ENCODE measurements at places on chromosomes 1 and 21. TPM values are rescaled to one million over a fixed set of nuclear protein-coding genes. Genes with fewer than 3 reads are reported as not detected.

The CDK18 gene
- 0.55 TPM for total RNA-seq

The TNFSF18 gene
- not detected for total RNA-seq

The SLC44A3 gene
- total RNA-seq = 1.4 TPM

The KIF21B gene
- total RNA-seq = under 0.01 TPM

The TTC34 gene
- under 0.01 TPM for total RNA-seq

The CASP9 gene
- 5.5 TPM for total RNA-seq

The FMN2 gene
- 3.2 TPM for total RNA-seq

The FGGY gene
- 37.7 TPM for total RNA-seq

The ANKRD65 gene
- total RNA-seq = 0.46 TPM

The APCS gene
- not detected for total RNA-seq

The PRR9 gene
- not detected for total RNA-seq

The CYP4A22 gene
- total RNA-seq = not detected

The SETD4 gene
- total RNA-seq = 9.7 TPM

The GABPB2 gene
- total RNA-seq = 19.6 TPM

The CNR2 gene
- not detected for total RNA-seq

The DENND2C gene
- 1.4 TPM for total RNA-seq

The XCL1 gene
- not detected for total RNA-seq

The OLIG2 gene
- not detected for total RNA-seq

The RPE65 gene
- not detected for total RNA-seq

The FTCD gene
- 0.14 TPM for total RNA-seq

The PALMD gene
- total RNA-seq = 0.85 TPM

The ELAPOR1 gene
- total RNA-seq = 0.74 TPM

The TRIM17 gene
- total RNA-seq = 0.09 TPM

The CLEC20A gene
- not detected for total RNA-seq

The ERG gene
- total RNA-seq = 0.28 TPM

The OR2L8 gene
- total RNA-seq = not detected

The ZSWIM5 gene
- total RNA-seq = 1.9 TPM

The AVPR1B gene
- total RNA-seq = not detected

The LCE1C gene
- total RNA-seq = not detected

The ASPM gene
- total RNA-seq = 7.6 TPM

The DHRS3 gene
- 310 TPM for total RNA-seq

The PRELP gene
- 0.37 TPM for total RNA-seq

The C1orf94 gene
- not detected for total RNA-seq

The TIE1 gene
- total RNA-seq = 0.14 TPM

The SAMD11 gene
- total RNA-seq = 36.6 TPM

The RGS1 gene
- total RNA-seq = not detected

The HSF2BP gene
- total RNA-seq = 1.7 TPM

The RAB42 gene
- 3.6 TPM for total RNA-seq

The CDC20 gene
- 6.7 TPM for total RNA-seq

The HCRTR1 gene
- not detected for total RNA-seq

The AADACL3 gene
- total RNA-seq = not detected

The NR1I3 gene
- not detected for total RNA-seq

The RAD54L gene
- 0.43 TPM for total RNA-seq

The LDLRAD2 gene
- 0.14 TPM for total RNA-seq

The SH2D2A gene
- not detected for total RNA-seq

The ATP1A4 gene
- not detected for total RNA-seq

The HS2ST1 gene
- 22.0 TPM for total RNA-seq

The HAO2 gene
- not detected for total RNA-seq

Measured in smooth muscle cell of bladder (primary cell).